ENCODE measurements at places on chromosomes 11 and 22. TPM values are rescaled to one million over a fixed set of nuclear protein-coding genes. Genes with fewer than 3 reads are reported as not detected.

FAM83F gene
- polyA plus RNA-seq = 0.67 TPM

RBM4B gene
- 89.0 TPM for polyA plus RNA-seq

C11orf16 gene
- 0.30 TPM for polyA plus RNA-seq

DUSP8 gene
- polyA plus RNA-seq = 86.2 TPM

SNX19 gene
- 50.2 TPM for polyA plus RNA-seq

KCNK4 gene
- polyA plus RNA-seq = 7.8 TPM

APLNR gene
- 51.8 TPM for polyA plus RNA-seq

CD44 gene
- polyA plus RNA-seq = 45.5 TPM

PIH1D2 gene
- 9.3 TPM for polyA plus RNA-seq

SEZ6L gene
- 99.6 TPM for polyA plus RNA-seq

MUC5AC gene
- 0.02 TPM for polyA plus RNA-seq

NCF4 gene
- 3.4 TPM for polyA plus RNA-seq

OR8D4 gene
- polyA plus RNA-seq = not detected

DDI1 gene
- polyA plus RNA-seq = not detected

LRRC32 gene
- 11.0 TPM for polyA plus RNA-seq

KRTAP5-10 gene
- polyA plus RNA-seq = 0.18 TPM
